ENCODE measurements at places on chromosomes 7 and 10.
A peak's percentile ranks its signal among the peaks of the same experiment; 100 is the strongest.

DNA sequence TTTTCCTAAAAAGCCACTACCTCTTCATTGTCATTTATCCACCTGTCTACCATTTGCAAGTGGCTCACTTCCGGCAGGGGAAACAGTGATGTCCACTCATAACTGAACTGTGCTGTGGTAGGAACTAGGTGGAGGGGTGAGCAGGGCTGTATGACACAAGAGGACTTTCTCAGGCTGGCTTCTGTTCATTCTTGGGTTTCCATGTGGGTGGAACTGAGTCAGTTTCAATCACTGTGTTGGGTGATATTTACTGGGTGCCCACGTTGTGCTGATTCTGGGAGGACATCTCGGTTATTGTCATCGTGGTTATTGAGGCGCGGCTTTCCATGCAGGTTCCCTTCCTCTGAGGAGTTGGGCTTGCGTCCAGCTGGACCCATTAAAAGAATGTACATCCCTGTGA lies 38.8 kb downstream of the RAMP3 start:
- DNase-seq: no peak

GRCh38 chr10:110834629-110835301 lies 37.0 kb upstream of the PDCD4 start:
- peak; percentile 33 for DNase-seq

- no peak for DNase-seq
Measured at GRCh38 chr7:30171766-30172447, 37.1 kb downstream of the MTURN start.

GRCh38 chr10:46559231-46559671 lies 2.8 kb upstream of the GPRIN2 start:
- no peak for DNase-seq

- no peak for DNase-seq
Measured at GRCh38 chr10:111890046-111890445, 293.5 kb downstream of the GPAM start.

DNA sequence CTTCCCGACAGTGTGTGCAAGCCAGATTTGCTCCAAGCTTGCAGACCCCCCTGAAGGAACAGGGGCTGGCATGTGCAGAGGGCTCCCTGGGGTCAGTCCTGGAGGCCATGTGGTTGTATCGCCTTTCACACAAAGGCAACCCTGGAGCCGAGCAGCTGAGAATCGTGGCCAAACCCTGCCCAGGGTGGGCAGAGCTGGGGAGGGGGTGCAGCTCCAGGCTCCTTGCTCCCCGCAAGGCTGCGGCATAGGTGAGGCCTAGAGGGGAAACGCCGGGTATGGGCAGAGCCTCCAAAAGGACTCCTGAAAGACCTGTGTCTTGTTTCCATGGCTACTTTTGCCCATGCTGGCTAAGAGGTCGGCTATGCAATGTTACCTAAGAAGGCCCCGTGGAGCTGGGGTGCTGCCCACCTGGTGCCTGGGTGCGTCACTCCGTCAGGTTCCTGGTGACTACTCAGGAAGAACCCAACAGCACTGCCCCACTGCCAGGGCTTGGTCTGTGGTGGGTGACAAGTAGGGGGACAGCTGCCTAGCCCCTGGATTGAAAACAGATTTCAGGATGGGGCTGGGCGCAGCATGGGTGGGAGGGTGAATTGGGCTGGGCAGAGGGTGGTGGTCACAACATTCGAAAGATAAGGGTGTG lies 171.0 kb upstream of the SHH start:
- no peak for DNase-seq

GRCh38 chr10:86715156-86715795 lies 41.1 kb upstream of the BMPR1A start:
- DNase-seq: no peak

DNA sequence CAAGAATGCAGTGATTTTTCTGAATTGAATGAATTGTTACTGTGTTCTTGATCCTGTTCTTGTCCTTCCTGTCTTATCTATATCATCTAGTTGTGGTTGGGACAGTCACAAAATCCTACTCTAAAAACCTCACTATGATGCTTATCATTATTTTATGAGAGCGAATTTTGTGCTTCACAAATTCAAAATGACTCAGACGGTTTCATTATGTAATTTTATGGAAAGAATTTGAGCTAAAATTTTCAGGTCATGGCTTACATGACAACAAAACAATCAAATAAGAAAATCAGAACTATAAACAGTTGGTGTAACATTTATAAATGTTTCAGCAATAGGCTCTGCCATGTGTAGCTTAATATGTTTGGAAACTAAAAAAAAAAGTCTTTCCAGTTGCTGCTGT lies 6.9 kb downstream of the PRKAR2B start:
- no peak for DNase-seq

GRCh38 chr10:63769367-63769766 lies 248.2 kb downstream of the REEP3 start:
- no peak for DNase-seq

- no peak for DNase-seq
Measured at GRCh38 chr10:109412353-109412752, 511.0 kb downstream of the XPNPEP1 start.

DNA sequence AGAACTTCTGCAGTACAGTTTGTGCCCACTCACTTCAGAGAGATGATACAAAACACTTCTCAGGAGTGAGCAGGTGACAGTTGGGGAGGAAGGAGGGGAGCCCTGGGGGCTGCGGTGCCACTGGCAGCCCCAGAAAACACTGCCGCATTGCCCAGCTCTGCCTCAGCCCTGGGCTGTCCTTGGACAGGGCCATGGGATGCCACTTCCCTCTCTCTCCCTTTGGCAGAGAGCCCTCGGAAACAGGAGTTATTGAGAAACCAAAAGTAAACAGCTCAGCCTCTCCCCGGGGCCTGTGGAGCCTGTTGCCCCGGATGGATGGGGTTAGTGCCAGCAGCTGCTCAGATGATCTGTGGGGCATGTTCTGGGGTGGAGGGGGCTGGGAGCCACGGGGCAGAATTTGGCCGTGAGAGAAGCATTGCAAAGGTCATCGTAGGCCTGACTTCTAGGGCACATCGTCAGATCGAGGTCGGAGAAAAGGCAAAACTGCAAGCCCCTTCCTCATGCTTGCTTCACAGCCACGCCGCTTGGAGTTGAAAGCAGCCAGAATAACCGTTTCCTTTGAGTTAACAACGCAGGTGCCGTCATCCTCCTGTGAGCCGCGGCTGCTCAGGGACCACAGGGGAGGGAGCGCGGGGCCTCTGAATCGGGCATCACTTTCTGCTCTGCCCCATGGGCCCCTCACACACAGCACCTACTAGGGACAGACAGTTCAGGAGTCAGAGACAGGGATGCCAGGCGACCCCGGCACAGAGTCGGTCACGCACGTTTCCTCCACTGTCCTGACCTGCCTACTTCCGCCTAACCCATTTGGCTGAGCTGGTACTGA lies 256.4 kb downstream of the CAMK1D start:
- peak; percentile 38 for DNase-seq

- DNase-seq: no peak
Measured at GRCh38 chr10:72291019-72291532, 17.4 kb downstream of the DDIT4 start.

DNA sequence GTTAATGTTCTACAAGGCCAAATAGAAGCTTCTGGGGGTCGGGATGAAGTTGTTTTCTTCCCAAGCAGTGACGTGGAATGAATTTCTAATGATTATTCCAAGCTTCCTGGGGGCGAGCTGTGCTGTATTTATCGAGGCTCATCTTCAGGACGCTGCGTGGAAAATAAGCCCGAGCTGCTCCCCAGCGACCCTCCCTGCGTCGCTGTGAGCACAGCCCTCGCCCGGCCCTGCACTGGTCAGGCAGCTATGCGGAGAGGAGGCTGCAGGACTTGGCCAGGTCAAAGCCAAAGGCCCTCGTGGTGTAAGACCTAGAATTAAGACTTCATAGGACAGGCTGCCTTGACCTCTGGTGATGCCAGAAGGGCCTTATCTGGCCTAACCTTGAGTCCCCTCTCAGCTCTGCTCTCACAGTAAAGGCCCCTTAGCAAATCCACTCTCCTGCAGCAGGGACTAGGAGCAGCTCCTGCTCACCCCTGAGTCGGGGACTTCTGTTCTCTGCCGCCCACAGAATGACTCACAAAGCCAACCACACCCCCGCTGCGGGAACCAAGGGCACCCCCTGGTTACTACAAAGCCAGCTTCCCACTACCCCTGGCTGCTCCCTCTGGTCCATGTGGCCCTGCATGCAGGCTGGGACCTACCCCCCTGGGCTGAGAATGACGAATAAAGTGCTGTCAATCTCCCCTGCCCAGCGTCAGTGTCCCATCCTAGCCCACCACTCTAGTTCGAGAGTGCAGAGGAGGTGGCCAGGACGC lies 501.6 kb downstream of the TCERG1L start:
- no peak for DNase-seq

- DNase-seq: peak; percentile 27
Measured at GRCh38 chr10:101817337-101818118, 716 bp downstream of the OGA start.

DNA sequence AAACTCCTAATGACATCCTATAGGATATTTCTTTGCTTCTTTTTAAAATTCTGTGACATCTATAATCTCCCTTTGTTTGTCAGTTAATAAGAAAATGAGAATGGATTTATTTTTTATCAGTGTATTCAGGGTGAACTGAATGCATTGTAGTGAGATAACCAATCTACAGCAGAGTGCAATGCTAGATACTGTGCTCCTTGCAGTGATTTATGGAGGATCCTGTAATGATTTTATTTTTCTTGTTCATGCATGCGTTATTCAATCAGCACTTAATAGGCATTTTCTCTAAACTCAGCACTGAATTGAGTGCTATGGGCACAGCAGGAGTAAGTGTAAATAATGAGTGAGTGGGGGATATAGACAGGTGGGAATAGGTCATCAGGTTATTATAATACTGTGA lies 253.9 kb downstream of the CDK14 start:
- DNase-seq: no peak

DNA sequence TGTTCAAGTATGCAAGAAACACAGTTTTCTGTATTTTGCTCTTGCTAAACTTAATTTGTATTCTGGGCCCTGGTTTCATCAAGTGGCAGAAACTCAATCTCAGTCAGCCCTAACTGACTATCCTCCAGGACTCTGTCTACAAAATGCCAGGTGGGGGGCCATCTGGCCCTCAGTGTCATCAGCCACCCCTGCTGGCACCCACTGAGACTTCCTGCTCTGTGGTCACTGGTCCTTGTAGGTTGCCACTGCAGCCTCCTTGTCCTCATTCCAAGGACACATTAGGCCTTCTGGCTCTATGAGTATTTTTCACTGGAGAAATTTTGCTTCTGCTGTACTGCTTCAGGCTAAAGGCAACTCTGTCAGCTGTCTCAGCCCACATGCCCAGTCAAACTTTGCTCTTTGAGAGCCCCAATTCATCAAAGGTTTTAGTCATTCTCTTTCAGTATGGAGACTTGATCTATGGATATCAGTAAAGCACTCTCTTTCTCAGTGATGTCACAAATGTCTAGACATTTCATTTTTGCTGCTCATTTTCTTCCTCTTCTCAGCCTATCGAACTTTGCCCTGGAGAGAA lies 163.6 kb downstream of the KCND2 start:
- no peak for DNase-seq

- DNase-seq: no peak
Measured at GRCh38 chr7:24924375-24924774, 55.6 kb downstream of the OSBPL3 start.

DNA sequence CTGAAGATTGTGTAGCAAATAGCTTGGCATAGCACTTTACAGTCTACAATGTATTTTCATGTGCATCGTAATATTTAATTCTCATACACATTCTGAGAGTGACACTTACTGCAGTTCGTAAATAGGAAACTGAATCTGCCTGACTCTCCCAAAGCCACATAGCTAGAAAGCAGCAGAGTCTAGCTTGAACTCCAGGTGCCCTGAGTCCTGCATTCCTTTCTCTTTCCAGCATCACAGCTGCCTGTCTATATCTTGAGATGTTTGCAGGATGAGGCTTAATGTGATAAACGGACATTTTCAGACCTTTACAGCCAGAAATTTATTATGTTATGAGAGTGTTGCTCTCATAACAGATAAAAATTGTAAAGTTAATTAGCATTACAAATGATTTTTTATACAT lies 132.9 kb upstream of the PLXDC2 start:
- DNase-seq: no peak

DNA sequence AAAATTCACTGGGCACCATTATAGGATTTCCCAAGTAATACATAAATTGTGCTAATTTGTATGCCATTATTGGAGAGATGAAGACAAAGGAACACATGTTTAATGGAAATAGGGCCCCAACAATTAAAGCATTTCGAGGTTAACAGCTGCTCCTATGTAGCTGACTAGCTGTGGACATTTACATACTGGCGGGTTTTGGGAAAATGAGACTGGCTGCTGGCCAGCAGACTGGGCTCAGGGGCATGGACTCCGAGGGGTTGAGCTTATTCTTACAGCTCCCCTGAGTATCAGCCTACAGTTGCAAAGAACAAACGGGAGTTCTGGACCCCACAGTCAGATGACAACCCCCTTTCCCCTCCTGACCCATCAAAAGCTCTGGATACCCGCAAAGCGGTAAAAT lies 91.9 kb upstream of the MYO3A start:
- no peak for DNase-seq

DNA sequence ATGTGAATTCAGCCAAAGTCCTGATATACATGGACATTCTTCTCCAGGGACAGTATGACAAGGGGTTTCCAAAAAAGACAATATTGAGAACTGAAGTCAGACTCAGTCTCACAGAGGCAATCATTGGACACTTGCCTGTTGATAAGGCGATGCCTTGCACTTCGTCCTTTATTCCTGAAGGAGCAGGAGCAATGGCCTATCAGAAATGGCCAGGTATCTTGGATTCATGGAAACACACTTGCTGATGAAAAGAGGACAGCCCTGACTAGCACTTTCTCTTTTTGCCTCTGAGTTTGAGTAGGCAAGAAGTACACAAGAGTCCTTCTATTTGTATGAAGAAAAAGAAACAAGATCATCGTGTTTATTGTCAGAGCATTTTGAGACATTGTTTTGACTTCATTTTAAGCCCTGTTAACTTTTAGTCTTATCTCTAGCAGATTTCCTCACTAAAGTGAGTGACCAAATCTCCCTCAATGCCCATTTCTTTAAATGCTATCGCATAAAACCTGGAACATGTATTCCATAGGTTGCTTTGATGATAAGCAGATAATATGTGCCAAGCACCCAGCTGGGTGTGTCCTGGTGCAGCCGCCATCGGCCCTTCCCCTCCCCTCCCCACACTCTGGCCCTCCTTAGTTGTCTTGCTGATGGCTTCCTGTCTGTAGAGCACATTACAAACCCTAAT lies 26.6 kb downstream of the ST8SIA6 start:
- DNase-seq: no peak

DNA sequence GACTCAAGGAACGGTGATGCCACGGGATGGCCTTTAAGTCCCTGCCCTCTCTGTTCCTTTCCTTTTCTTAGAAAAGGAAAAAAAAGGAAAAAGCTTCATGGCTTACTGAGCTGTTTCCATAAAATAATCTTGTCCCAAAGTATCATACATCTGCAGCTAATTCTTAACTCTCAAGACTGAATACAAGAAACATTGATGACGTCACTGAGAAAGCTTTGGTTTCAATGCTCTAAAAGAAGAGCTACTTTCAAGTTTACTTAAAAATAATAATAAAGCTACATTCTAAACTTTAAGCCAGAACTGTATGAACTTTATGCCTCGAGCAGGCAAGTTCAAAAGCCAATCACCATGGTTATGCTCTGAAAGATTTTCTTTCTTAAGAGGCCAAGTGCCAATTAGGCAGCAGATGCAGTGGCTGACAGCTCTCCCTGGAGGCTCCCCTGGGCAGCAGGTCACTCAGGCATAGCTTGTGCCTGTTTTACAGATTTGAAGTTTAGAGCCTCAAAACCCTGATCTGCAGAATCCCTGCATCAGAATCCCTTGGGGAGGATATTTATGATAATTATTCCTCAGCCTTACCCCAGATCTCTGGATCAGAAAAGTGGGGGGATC lies 165.0 kb downstream of the CHN2 start:
- no peak for DNase-seq
